ENCODE measurements at places on chromosomes 1 and 21.

DNA sequence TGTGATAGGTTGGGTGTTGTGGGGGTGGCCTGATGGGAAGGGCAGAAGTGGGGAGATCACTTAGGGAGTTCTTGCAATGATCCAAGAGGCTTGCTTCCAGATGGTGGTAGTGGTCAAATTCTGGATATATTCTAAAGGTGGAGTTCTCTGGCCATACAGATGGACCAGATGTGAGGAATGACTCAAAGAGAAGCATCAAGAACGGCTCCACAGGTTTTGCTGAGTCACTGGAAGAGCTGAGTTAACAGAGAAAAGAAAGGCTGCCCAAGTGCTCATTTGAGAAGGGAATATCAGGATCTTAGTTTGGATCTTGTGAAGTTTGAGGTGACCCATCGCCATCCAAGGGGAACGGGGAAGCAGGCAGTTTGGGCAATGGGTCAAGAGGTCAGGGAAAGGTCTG, 192.9 kb upstream of the GALNT2 start:
- DNase-seq, result no peak

GRCh38 chr1:29835406-29835805, 599.1 kb downstream of the PTPRU start:
- peak; percentile 72 for DNase-seq

DNA sequence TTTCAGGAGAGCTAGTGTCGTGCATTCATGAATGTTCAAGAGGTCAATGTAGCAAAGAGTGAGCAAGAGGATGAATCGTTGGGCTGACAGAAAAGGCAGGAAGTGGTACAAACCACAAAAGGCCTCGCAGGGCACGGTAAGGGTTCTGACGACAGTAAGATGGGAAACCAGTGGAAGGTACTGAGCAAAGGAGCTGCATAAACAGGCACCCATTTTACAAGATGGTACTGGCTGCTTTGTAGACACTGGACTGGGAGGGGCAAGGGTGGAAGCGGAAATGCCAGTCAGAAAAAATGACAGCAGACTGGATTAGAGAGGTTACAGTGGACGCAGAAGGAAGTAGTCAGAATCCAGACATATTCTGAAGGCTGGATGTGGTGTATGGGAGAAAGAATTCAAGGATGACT, 123.5 kb downstream of the PTPN14 start:
- DNase-seq, result no peak

DNA sequence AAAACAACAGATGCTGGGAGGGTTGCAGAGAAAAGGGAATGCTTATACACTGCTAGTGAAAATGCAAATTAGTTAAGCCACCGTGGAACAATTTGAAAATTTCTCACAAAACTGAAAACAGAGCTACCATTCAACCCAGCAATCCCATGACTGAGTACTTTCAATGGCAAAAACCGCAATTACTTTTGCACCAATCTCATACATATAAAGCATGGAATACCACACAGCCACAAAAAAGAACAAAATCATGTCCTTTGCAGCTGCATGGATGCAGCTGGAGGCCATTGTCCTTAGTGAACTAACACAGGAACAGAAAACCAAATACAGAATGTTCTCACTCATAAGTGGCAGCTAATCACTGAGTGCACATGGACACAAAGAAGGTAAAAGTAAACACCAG, 6.3 kb upstream of the OR2T8 start:
- DNase-seq, result no peak

DNA sequence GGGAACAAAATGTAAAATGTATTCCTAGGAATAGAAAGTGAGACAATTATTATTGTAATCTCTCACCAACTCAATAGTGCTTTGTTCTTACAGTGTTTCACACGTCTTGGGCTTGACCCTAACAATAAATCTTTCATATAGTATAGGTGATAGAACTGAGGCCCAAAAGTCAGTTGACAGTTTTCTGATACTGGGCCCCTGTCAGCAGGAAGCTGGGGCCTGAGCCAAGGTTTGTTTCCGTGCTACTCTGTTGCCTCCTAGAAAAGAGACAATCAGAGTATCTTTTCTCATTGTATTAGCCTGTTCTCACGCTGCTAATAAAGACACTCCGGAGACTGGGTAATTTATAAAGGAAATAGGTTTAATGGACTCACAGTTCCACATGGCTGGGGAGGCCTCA, 5.0 kb downstream of the RRP1B start:
- no peak for DNase-seq
